ENCODE measurements at places on chromosomes 5 and 9.

- no peak for DNase-seq
Measured at GRCh38 chr5:56039985-56040384, 45.2 kb upstream of the IL6ST start.

- DNase-seq: no peak
Measured at GRCh38 chr5:5179597-5179996, 39.5 kb downstream of the ADAMTS16 start.

GRCh38 chr5:115623658-115624057 is 2.2 kb downstream of the TMED7 start:
- no peak for DNase-seq

- DNase-seq: no peak
Measured at GRCh38 chr9:113403646-113404045, 2.6 kb upstream of the ALAD start.

DNA sequence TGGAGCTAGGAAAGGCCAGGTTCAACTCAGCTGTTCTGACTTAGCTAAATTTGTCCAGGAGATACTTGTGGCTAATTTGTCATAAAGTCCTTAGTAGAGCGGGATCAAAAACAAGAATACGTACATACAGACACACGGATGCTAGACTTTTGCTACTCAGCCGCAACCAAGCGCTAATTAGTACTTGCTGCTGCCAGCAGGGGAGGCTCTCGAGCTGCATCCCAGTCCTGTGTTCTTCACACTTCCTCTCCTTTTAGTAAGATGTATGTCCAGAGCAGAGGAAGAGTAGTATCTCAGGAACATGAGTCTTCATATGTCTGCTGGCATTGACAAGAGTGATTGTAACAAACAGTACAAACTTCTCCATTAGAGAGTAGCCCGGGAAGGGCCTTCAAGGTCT is 58.3 kb downstream of the CYFIP2 start:
- DNase-seq: no peak

DNA sequence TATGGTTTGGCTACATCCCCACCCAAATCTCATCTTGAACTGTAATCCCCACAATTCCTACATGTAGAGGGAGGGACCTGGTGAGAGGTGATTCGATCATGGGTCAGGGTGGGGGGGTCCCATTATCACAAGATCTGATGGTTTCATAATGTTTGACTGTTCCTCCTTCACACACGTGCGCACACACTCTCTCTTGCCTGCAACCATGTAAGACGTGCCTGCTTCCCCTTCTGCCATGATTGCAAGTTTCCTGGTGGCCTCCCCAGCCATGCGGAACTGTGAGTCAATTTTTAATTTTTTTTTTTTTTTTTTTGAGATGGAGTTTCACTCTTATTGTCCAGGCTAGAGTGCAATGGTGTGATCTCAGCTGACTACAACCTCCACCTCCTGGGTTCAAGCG is 27.0 kb downstream of the FAM169A start:
- DNase-seq: no peak

DNA sequence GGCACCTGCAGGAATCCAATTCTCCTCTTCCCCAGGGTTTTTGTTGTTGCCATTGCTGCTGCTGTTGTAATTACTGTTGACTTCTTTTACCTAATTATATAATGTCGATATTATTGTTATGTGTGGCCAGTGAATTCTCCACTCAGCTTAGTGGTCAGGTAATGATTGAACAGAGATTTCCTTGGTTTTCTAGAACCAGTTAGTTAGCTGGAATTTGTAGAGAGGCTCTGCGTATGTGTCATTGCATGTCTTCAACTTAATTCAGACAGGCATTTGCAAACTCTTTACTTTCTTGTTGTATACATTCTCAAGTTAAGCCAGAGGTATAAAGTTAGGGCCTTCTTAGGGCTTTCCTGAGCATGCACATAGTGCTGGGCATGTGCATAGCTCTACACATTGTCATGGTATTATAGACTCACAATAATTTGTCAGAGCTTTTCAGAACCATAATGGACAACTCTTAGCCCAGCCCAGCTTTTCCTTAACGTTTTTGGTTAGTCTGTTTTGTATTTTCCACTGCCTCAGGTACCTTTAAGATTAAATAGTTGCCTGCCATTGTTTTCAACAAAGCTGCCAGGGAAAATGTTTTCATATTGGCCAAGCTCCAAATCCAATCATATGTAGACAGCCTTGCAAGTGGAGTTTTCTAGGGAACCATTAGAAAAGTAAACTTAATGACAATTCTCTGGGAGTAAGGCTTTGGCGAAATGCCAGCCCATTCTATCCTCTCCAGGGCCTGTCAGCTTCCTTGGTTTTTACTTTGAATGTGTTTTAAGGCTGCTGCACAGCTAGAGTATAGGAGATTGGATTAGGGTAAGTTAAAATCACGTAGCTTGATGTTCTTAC is 68.1 kb downstream of the UBE2R2 start:
- DNase-seq: no peak

GRCh38 chr9:122286764-122287163 is 22.1 kb downstream of the MRRF start:
- no peak for DNase-seq

DNA sequence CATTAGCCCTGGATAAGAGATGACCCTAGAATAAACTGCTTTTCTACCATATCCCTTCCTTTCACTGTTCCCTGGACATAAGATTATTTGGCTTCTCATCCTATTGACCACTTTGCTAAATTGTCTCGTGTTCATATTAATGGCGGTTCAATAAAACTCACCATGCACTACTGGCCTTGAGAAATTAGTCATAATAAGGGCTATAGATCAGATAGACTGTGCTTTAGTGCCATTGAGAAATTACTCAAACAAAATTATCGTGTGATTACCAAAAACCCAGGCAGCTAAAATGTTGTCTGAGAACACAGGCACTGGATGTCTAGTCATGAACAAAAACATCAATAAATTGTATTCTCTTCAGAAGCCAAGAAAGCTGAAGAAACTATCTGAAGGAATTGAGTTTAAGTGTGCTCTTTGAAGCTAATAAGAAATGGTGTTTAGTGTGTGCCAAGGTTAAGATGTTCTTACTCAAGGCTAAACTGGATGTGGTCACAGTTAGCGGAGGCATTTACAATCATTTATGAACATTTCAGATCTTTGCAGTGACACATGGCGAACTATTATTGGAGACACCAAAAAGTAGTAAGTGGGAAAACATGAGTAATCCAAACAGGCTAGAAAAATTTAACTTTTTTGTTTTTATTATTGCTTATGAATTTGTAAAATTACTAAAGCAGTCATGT is 460.4 kb upstream of the RORB start:
- DNase-seq: no peak

DNA sequence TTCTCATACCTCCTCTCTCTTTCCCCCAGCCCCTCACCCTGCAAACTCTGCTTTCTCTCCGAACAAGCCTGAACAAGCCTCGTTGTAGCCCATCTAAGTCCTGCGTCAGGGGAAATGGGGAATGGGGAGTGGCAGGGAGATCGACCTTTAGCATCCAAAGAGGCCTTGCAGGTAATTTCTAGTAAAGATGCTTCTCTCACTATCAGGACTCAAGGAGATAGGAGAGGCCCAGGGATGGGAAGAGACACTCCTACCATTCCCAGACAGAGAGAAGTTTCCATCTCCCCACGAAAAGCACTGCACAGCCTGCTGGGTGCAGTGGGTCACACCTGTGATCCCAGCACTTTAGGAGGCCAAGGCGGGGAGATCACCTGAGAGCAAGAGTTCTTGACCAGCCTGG is 44.4 kb upstream of the CTNNA1 start:
- DNase-seq: no peak

- no peak for DNase-seq
Measured at GRCh38 chr9:126158588-126159429, 167.8 kb upstream of the MVB12B start.

- no peak for DNase-seq
Measured at GRCh38 chr5:174612686-174613085, 111.7 kb upstream of the MSX2 start.

- DNase-seq: no peak
Measured at GRCh38 chr5:37002176-37002751, 125.7 kb downstream of the NIPBL start.

GRCh38 chr9:104986096-104986495 is 58.1 kb upstream of the ABCA1 start:
- DNase-seq: no peak

- DNase-seq: no peak
Measured at GRCh38 chr9:125460883-125461635, 199.4 kb downstream of the GAPVD1 start.

DNA sequence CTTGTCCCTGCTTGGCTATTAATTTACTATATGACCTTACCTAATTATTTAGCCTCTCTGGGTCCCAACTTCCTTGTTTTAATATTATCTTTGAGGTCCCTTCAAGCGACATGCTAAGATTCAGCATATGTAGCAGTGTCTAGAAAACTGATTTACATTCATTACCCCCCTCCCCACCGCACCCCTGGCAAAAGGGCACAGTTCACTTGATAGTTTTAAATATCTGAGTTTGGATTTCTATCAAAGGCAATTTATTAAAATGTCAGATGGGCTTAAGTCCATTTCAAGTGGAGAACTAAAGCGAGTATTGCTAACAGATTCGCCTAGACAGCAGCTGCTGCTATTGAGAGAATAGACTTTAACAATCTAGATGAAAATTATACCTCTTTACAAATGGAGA is 3.9 kb downstream of the CEMIP2 start:
- DNase-seq: no peak

- no peak for DNase-seq
Measured at GRCh38 chr9:22050924-22051323, 41.8 kb upstream of the CDKN2B start.

- DNase-seq: no peak
Measured at GRCh38 chr5:30620481-30621085, 572.9 kb upstream of the CDH6 start.

- no peak for DNase-seq
Measured at GRCh38 chr5:87686018-87686417, 273.3 kb upstream of the CCNH start.

DNA sequence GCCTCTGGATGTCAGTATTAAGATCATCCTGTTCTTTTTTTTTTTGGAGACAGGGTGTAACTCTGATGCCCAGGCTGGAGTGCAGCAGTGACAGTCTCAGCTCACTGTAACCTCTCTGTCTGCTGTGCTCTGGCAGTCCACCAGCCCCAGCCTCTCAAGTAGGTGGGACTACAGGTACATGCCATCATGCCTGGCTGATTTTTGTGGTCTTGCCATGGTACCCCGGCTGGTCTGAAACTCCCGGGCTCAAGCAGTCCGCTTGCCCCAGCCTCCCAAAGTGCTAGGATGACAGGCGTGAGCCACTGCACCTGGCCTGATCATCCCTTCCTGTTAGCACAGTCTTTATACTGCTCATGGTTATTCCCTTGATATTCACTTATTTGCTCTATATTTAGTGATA is 3.5 kb downstream of the KDM4C start:
- DNase-seq: no peak

- DNase-seq: no peak
Measured at GRCh38 chr9:135533113-135533512, 11.9 kb downstream of the LCN1 start.

DNA sequence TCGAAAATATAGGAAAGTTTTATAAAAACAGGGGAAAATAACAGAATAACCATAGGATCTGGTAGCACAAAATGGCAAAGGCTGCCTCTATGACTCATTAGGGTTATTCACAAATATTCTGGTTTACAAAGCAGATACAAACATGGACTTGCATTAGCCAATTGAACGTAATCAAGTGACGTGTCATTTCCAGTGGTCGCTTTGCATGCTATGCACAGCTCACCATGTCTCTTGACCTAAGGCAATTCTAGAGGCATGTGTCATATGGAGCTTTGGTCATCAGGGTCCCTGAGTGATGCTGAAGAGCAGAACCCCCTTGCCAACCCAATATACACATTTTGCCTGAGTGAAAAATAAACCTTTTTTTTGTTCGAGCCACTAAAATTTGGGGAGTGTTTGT is 158.8 kb downstream of the TMEM161B start:
- no peak for DNase-seq

GRCh38 chr9:90540734-90541133 is 101.9 kb downstream of the DIRAS2 start:
- DNase-seq: no peak

- no peak for DNase-seq
Measured at GRCh38 chr5:132677191-132677590, 3.4 kb downstream of the IL4 start.

DNA sequence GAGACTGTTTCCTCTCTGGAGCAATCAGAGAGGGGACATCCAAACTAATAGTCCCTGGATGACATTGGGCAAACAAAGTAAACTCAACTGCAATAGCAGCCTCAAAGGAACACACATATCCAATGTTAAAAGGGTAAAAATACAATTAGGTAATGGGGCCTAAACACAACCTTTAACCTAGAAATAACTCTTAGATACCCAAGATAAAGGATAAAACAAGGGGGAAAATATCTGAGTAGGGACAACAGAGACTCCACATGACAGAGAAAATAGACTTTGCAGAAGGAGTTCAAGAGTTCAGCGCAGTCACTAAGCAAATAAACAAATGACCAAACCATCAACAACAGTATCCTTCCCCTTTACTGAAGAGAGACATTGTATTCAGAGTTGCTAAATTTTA is 149.3 kb downstream of the FBXO4 start:
- DNase-seq: no peak

GRCh38 chr5:2675548-2675947 is 75.9 kb downstream of the IRX2 start:
- no peak for DNase-seq

- no peak for DNase-seq
Measured at GRCh38 chr5:141150993-141151325, 1.1 kb downstream of the PCDHB6 start.

DNA sequence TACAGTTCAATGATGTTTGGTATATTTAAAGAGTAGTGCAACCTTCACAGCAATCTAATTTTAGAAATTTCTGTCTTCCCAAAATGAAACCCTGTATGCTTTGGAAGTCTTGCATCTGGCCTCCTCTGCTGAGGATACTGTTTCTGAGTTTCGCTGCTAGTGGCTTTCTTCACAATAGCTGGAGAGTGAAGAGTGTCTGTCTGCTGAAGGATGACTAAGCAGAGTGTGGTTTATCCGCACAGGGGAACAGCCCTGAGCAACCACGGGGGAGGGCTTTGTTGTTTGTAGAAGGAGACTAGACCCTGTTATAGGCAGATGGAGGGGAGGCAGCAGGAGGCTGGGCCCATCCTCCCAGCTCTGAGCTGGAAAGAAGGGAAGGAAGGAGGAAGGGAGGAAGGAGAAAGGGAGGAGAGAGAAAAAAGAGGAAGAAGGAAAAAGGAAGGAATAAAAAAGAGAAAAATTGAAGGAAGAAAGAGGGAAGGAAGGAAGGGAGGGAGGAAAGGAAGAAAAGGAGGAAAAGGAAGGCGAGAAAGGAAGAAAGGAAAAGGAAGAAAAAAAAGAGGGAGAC is 10.5 kb upstream of the IRX2 start:
- DNase-seq: no peak
